ENCODE measurements at places on chromosomes 11 and 22.

GRCh38 chr11:19204836-19205235 lies 3.1 kb upstream of the CSRP3 start:
- no peak for DNase-seq

DNA sequence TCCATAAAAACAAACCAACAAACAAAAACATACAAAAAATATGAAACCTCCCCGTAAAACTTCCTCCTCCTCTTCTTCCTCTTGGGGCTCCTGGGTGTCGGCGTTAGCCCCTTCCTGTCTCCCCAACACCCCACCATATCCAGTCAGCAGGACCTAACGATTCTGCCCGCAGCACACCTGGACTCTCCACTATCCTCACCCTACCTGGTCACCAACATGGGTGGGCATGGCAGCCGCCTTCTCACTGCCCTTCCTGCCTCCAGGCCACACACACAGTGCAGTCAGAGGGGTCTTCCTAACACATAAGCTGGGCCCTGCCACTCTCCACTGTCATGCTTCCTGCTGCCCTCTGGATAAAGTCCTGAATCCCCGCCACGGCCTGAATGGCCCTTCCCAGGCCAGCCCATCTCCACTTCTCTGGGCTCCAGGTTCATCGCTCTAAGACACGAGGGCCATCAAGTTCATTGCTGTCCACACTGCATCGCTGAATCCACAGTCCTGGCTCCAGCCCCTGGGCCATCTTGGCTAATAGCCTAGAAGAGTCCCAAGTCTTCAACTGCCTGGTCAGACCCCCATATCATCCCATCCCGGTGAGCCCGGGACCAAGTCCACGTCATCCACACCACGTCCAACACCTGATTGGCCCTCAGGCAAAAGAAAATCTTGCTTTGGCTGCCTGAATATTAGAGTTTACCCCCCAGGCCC lies 76.2 kb downstream of the IGLL1 start:
- no peak for DNase-seq

DNA sequence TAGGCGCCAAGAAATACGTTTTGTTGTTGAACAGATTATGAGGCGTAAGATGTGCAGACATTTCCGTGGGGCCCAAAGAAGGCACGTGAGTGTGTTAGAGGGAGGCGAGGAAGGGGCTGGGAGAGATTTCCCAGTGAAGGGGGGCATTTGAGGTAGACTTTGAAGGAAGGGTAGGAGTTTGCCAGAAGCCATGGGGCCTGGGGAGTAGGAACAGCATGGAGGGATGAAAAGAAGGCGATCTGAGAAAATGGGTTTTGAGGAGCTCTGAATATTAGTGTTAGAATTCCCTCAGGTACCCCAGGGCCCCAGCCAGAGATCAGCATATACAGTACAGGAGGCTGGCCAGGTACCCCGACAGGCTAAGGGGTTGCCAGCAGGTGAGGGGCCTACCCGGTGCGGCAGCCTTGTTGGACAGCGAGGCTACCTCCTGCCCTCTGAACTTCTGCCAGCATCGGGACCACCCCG lies 414 bp upstream of the MIEF1 start:
- DNase-seq: no peak

DNA sequence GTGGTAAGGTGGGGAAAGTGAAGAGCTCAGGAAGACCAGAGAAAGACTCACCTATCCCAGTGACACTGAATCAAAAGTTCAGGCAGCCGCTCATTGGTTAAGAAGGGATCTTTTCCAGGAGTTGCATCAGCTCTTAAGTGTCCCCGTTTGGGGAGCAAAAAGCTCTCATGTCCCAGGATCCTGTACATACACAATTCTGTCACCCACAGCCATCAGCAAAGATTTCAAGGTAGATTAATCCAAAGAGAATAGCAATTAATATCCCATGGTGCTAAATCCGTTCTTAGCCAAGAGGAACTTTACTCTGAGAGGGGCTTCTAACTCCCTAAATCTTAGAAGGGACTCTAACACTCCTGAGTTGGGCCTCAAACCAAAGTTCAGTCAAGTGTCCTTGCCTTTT lies 19.3 kb downstream of the FOLR3 start:
- no peak for DNase-seq

DNA sequence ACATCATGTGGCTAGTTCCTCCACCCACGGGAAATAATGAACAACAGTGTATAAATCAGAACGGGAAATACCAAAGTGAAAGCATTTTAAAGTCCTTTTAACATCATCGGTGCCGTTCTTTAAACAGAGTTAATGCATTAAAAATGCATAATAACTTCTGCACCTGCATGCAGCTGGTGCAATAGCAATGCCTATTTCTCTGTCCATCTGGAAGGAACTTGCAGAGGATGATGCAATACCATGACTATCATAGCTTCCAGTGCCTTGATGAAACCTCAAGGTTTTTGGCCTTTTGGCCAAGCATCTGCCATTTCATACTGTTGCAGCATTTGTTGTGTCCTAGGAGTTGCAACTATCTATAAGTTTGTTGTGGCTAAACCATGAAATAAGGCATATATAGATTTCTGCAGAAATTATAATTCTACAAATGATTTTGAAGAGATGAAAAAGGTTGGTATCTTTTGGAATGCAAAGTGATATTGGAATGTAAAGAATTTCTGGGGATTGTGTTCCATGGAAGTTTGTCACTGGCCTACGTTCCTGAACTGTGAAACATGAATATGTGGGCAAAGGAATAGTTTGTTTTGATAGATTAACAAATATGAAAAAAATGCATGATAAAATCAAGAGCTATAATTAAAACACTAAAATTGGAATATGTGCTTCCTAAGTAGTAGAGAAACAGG lies 9.8 kb upstream of the EIF3F start:
- no peak for DNase-seq
